Posterior vena cava (tissue), 2 donors: ENCODE measurements at places on chromosomes 4 and X. TPM values are rescaled to one million over a fixed set of nuclear protein-coding genes. Genes with fewer than 3 reads are reported as not detected.

- DNase-seq = no peak
Observed at GRCh38 chr4:153453402-153453801, 12.8 kb upstream of the TMEM131L start.

DNA sequence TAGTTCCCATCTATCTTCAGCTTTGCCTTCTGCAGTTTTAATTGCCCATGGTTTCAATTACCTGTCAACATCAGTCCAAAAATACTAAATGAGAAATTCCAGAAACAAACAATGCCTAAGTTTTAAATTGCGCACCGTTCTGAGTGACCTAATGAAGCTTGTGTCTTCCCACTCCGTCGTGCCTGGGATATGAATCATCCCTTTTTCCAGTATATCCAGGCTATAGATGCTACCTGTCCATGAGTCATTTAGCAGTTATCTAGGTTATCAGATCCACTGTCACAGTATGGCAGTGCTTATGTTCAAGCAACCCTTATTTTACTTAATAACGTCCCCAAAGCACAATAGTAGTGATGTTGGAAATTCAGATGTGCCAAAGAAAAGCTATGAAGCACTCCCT lies 363.6 kb upstream of the FAM241A start:
- no peak for DNase-seq

GRCh38 chr4:81919223-81919622 lies 447.5 kb upstream of the RASGEF1B start:
- no peak for DNase-seq

GRCh38 chr4:1112174-1112820 lies 1.1 kb downstream of the RNF212 start:
- DNase-seq = no peak

GRCh38 chrX:9874483-9874882 lies 88.3 kb downstream of the SHROOM2 start:
- DNase-seq = no peak

DNA sequence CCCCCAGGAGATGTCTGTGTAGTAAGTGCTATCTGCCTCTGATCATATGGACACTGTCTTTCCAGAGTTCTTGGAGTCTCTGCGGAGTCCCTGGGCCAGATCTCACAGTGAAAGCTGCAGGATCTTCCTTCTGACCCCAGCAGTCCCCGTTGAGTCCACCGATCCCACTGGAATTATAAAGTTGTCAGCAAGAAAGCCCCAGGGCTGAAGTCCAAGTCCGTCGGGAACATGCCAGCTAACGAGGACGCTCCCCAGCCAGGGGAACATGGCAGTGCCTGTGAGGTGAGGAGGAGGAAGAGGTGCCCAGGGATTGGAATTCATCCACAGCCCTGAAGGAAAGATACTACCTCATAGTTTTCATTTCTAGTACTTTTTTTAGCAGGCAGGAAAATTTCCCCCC lies 9.3 kb downstream of the ZNF81 start:
- no peak for DNase-seq

- peak; percentile 53 for DNase-seq
Observed at GRCh38 chrX:56783996-56784620, 55.1 kb downstream of the NBDY start.

GRCh38 chr4:145285928-145286327 lies 105.5 kb upstream of the OTUD4 start:
- no peak for DNase-seq

GRCh38 chr4:2742081-2742822 lies 13.9 kb downstream of the TNIP2 start:
- DNase-seq = peak; percentile 67

DNA sequence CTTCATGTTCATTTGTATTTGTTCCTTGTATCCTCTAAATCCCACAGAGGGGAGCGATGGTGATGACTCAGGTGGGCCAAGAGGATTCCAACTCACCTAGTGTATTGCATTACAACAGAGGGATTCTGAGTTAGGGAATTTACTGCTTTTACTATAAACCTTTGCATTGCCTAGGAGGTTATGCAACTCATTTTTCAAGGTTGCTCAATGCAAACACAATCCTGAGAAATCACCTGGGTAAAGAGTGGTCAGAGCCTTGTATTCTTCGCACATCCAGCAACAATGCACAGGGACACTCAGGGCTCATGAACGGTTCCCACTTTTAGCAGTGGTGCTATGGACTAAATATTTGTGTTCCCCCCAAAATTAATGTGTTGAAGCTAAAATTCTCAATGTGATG lies 28.6 kb upstream of the LSM6 start:
- no peak for DNase-seq

- no peak for DNase-seq
Observed at GRCh38 chr4:167642250-167642649, 408.0 kb upstream of the SPOCK3 start.

GRCh38 chr4:157942017-157942416 lies 230.8 kb downstream of the GASK1B start:
- DNase-seq = no peak

- no peak for DNase-seq
Observed at GRCh38 chrX:73822775-73823174, 259.8 kb downstream of the CHIC1 start.

GRCh38 chrX:44343412-44344141 lies at the start of gene EFHC2:
TSS of gene EFHC2 (minus strand) at chrX:44343672. CDS start at chrX:44343588, 84 bp downstream.
- peak; percentile 83 for DNase-seq

DNA sequence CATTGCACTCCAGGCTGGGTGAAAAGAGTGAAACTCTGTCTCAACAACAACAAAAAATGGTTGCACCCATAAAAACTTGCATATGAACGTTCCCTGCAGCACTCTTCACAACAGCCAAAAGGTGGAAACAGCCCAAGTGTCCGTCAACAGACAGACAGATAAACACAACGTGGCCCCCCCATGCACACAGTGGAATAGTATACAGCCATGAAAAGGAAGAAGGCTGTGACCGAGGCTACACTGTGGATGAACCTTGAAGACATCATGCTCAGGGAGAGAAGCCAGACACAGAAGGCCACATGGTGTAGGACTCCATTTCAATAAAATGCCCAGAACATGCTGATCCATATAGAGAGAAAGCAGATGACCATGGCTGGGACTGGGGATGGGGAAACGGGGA lies 33.5 kb upstream of the ASMTL start:
- no peak for DNase-seq

DNA sequence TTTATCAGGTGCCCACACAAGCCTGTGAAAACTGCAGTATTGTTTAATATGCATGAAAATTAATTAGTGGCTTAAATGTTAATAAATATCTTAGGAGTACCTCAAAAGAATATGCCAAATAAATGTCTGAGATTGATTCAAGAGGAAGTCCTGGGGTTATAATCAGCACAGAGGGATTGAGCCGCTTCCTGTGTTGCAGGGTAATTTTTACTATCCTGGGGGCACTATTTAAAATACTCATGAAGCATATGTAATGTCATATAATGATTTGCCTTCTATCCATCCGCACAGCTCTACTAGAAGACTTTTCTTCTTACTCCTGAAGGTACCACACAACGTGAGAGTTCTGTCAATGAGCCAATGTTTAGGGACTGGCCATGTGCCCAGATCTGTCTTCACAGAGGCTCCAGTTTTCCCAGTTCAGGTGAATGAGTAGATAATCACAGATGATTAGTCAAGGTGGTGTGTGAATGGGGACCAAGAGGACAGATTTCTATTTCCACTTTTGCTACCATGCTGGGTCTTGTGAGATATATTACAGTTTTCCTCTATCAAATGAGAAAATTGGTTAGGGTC lies 233.3 kb downstream of the USP46 start:
- no peak for DNase-seq

- DNase-seq = no peak
Observed at GRCh38 chr4:3121110-3121509, 46.6 kb downstream of the HTT start.

TMPRSS11B gene
- not detected for total RNA-seq

HGFAC gene
- 0.24 TPM for total RNA-seq

SH2D1A gene
- 0.33 TPM for total RNA-seq

MRFAP1 gene
- total RNA-seq = 223 TPM

ALG13 gene
- 45.4 TPM for total RNA-seq

EDA2R gene
- total RNA-seq = 3.2 TPM

RADX gene
- 0.37 TPM for total RNA-seq

FAM9B gene
- total RNA-seq = not detected
